ENCODE measurements at places on chromosomes 3 and 15.

GRCh38 chr15:25548600-25548999, 109.8 kb upstream of the UBE3A start:
- DNase-seq, result no peak

GRCh38 chr3:13077431-13078162, 4.4 kb upstream of the IQSEC1 start:
- DNase-seq, result no peak

- DNase-seq, result no peak
These were observed 18.0 kb upstream of the RAP2B start for GRCh38 chr3:153144071-153144470.

- DNase-seq, result no peak
These were observed 420.0 kb downstream of the GABRB3 start for GRCh38 chr15:26352909-26353308.

GRCh38 chr15:37581866-37582532, 352.4 kb upstream of the TMCO5A start:
- DNase-seq, result no peak

DNA sequence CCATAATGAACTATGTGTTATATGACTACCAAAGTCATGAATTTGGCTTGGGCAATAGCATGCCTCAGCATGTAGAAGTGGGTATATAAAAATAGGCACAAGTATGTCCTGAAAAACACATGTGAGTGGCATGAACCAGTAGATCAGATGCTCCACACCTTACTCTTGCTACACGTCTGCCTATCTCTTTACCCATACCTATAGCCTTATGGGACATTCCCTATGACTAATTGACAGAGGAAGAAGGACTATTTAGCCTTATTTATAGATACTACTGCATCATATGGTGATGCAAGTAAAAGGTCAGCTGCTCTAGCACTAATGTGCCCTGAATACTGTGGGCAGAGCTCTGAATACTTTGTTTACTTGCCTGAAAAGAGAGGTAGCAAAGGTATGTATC, 81.0 kb upstream of the ZPLD1 start:
- DNase-seq, result no peak

- DNase-seq, result no peak
These were observed 9.4 kb downstream of the NT5DC2 start for GRCh38 chr3:52524258-52524751.

GRCh38 chr3:54814224-54814623, 113.6 kb downstream of the LRTM1 start:
- no peak for DNase-seq

- DNase-seq, result no peak
These were observed 2.4 kb downstream of the UCN2 start for GRCh38 chr3:48561045-48561736.

- DNase-seq, result no peak
These were observed 285.4 kb downstream of the CNTN3 start for GRCh38 chr3:74329096-74329495.

DNA sequence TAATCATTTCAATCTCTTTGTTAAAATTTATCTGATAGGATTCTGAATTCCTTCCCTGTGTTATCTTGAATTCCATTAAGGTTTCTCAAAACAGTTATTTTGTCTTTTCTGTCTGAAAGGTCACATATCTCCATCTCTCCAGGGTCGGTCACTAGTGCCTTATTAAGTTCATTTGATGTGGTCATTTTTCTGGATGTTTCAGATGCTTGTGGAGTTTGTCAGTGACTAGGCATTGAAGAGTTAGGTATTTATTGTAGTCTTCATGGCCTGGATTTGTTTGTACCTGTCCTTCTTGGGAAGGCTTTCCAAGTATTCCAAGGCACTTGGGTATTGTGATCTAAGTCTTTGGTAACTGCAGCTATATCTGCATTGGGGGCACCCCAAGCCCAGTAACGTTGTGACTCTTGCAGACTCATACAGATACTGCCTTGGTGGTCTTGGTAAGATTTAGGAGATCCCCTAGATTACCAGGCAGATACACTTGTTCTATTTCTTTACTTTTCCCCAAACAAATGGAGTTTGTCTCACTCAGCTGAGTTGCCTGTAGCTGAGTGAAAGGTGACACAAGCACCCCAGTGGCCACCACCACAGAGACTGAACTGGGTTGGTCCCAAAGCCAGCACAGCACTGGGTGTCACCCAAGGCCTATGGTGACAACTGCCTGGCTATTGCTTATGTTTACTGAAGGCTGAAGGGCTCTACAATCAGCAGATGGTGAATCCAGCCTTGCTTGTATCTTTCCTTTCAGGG, 18.9 kb upstream of the SLC27A2 start:
- DNase-seq, result no peak

- DNase-seq, result no peak
These were observed 110.5 kb upstream of the WNT5A start for GRCh38 chr3:55597641-55598040.

- DNase-seq, result no peak
These were observed 33.7 kb downstream of the ANXA2 start for GRCh38 chr15:60363903-60364611.

- no peak for DNase-seq
These were observed 680 bp downstream of the POC1A start for GRCh38 chr3:52153389-52154096.

- DNase-seq, result no peak
These were observed 288.7 kb downstream of the EPHB1 start for GRCh38 chr3:135083756-135084155.

GRCh38 chr3:41356775-41357174, 157.5 kb downstream of the CTNNB1 start:
- DNase-seq, result no peak

- DNase-seq, result no peak
These were observed 45.2 kb downstream of the GASK1A start for GRCh38 chr3:43024181-43024885.

GRCh38 chr15:79030470-79030869, 60.1 kb downstream of the RASGRF1 start:
- DNase-seq, result no peak

DNA sequence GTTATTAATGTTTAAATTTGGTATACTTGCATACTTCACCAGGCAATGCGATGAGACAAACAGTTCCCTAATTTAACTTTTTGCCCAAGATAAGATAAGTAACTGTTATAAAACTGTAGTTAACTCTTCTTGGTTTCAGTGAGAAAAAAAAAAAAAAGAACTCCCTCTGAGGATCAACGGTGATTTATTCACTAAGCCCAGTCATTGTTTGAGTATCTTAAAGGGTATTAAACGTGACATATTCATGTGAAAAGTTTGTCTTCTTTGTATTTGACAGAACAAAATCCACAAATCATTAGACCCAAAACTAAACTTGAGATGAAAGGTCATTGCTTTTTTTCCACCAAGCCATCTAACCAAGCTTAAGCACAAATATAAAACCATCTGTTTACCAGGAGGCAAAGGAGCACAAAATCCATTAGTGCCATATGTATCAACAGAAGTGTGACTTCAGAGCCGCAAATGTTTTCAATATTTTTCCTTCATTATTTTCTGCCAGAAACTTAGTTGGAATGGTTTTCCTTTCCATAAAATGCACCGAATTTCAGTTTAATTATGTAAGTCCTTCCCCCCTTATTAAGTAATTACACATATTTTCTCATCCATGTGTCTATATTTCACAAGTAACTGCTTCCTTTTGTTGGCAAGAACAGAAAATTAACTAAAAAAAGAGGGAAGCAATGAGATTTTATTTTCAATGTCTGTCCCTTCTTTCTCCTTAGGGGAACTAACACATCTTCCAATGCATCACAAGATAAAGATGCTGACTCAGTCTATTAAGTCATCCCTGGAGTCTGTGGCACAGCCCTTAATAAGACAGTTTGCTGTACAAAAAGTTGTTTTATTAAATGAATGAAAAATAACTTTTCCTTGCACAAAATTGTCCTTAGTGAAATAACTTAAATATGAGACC, 92.2 kb upstream of the RAP2B start:
- DNase-seq, result no peak

DNA sequence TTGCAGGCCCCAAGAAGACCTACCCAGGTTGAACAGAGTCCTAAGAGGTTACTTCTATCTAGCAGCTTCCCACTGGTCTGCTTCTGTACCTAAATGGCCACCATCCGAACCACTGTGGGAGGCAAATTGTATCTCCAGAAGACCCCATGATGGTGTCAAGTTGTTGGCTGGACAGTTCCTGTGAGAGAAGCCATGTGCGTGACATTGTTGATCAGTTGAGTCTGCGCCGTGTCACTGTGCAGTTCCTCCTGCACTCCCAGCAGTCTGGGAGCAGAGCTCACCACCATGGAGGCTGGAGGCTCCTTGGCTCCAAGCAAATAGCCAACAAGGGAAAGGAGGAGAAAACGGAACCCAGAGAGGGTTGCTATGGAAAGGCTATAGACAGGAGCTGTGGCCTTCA, 7.5 kb upstream of the CYP1A1 start:
- no peak for DNase-seq

GRCh38 chr3:178201714-178202113, 334.5 kb upstream of the KCNMB2 start:
- DNase-seq, result no peak

DNA sequence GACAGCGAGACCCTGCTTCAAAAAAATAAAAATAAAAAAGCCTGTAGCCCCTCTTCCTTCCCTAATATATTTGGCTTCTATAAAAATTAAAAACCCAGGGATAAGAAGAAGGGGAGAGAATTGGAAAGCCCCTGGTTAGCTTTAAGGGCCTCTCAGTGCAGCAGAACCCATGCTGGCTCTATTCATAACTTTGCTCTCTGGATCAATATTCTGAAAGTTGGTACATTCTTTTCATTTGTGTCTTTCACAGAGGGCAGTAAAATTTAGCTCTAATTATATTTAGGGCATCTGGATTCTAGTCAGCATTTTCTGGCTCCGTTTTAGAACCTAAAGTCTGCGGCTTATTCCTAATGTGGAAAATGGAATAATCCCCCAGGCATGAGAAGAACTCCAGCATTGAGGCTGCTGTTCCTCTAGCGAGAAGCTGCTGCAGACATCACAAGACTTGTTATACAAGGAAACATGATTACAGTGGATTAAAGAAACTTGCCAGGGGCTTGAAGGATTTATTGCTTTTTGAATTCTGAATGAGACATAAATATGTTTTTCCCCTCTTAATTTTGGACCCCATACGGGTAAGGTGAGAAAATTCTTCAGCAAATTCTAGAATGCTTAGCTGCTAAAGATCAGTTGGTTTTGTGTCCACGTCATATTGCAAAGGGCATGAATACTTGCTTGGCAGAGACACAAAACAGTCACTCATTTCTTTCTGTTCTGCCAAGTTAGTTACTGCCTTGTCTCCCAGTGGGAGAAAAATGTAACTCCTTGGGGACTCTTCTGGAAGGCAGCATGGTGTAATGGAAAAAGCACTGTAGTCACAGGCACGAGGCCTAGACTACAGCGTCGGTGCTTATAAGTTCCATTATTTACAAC, 177.7 kb downstream of the VGLL4 start:
- no peak for DNase-seq

GRCh38 chr15:37891766-37892368, 42.6 kb upstream of the TMCO5A start:
- no peak for DNase-seq

- no peak for DNase-seq
These were observed 19.7 kb upstream of the CGNL1 start for GRCh38 chr15:57356636-57357035.

- DNase-seq, result peak; percentile 13
These were observed 82.0 kb upstream of the LRIG1 start for GRCh38 chr3:66582721-66583423.

DNA sequence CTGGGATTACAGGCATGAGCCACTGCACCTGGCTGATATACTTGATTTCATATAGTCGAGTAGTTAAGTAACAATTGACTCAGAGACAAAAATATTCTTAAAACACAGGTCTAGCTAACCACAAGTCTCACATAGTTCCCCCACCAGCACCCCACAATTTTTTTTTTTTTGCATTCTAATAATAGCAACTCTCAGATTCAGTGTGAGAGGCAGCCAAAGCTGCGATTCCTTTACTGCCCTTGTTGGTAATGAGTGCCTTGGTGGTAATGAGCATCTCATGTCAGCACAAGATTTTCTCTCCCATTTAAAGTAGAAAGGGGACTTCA, 72.5 kb downstream of the WWTR1 start:
- DNase-seq, result no peak

DNA sequence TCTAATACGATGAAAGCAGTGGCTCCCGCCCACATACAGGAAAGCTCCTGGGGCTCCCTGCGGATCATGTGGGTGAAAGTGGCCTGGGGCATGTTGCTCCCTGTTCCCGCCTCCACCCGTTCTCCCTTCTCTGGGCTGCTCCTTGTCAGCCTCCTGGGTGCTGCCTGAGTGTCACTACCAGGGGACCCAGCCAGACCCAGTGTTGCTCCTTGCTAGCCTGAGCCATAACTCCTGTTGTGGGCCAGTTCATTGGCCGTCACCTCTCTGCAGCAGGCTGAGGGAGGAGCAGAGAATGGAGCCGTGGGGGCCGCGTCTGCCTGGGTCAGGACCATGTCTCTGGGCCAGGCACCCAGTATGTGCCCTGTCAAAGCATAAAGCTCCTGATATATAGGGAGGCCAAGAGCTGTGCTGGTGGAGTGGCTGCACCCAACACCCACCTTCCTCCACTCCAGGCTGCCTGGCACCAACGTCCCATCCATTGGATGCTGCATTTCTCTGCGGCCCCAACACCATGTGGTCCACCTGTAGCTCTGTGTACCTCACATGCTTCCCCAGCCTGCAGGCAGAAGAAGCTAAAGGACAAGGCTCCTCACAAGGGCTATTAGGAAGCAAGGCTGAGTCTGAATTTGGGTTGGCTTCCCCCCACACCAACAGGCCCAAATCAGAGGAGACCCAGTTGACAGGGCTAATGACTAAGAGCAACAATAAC, 40.5 kb downstream of the KLF13 start:
- no peak for DNase-seq

DNA sequence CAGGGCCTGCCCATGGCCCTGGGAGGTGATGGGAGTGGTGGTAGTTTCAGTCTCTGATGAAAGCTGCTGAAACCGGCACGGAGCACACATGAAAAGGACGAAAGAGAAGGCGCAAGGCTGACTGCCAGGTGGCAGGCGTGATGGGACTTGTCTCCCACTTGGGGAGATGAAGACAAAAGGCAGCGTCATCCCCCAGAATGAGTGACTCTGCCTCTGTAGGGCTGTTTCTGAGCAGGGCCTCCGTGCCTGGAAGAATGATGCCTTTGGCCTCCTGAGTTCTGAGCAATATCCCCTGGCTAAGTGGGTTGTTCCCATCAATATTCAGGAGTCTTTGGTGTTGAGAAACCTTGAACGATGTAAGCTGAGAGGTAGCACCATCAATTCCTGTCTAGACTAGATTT, 237.8 kb downstream of the OPA1 start:
- DNase-seq, result no peak

GRCh38 chr3:62809369-62809768, 65.8 kb downstream of the CADPS start:
- no peak for DNase-seq

DNA sequence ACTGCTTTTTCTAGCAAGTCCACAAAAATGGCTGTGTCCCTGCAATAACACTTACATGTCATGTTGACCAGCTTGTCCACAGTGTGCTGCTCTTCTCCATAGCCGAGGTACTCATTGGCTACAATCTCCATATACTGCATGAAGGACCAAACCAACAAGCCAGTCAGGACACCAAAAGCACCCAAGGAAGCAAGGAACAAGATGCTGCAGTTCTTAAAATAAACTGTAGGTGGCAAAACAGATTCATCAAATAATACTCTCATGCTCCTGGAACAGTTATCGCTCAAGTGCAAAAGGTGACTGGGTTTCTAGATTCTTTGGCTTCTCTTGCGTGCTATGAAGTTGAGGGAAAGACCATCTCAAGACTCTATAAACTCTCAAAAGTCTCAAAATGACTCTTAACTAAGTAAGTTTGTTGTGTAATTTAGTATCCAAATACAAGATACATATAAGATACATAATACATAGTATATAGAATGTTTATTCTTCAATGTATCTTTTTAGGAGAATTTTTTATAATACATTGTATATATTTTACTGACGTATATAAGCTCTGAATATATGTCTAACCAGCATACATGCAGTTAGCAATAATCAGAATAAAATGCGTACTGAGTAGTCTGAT, 57.0 kb downstream of the NEK10 start:
- DNase-seq, result peak; percentile 11
